ENCODE measurements at places on chromosomes 4 and X.

DNA sequence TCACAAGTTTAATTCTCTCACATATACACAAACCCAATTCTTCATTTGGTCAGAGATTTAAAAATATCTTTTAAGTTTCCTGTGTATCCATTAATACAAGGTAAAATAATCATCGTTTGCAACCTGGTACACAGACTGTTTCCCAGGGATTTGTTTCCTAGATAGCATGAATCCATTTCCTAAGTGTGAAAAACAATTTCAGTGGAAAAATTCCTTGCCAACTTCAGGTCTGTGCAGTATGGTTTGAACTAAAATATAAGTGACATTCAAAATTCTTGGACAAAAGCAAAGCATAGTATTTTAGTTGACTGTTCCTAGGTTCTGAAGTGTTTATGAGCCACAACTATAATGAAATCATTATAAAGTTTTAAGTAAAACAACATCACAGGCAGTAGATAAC, 24.4 kb downstream of the NAF1 start:
- no peak for DNase-seq

DNA sequence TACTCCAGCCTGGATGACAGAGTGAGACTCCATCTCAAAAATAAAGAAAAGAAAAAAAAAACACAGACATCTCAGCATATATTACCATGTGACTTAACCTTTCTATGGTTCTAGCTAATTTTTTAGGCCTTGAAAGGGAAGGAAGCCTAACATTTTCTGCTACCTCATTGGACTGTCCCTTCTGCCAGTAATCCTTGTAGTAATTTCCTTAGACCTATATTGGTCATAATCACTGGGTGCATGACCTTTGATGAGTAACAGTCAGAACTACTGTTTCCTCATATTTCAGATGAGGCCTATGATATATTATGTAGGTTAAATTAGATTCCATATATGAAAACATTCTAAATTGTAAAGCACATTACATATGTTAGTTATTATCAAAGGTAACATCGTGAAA, 9.6 kb downstream of the XIAP start:
- no peak for DNase-seq

DNA sequence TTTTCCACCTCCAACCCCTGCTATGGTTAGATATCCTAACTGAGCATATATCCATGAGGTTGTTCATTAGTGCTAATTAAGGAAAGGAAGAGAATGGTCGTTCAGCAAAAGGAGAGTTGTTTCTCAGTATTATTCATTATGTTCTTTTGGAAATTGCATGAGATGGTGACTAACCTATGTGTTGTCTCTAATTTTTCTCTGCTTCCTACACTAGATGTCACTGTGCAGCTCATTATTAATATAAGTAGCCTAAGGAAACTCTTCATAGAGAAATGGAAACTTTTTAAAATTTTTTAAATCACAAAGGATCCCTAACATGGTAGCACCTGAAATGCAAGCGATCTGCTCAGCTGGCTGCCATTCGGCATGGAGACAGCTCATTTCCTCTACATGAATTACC, 67.7 kb upstream of the FAM9A start:
- no peak for DNase-seq

- no peak for DNase-seq
These were observed 20.1 kb downstream of the SPON2 start for GRCh38 chr4:1152290-1152689.

GRCh38 chrX:22164770-22165388, 107.8 kb upstream of the CBLL2 start:
- no peak for DNase-seq

- DNase-seq: no peak
These were observed 37.7 kb upstream of the MTNR1A start for GRCh38 chr4:186592966-186593586.

- no peak for DNase-seq
These were observed 202.1 kb downstream of the ARHGAP24 start for GRCh38 chr4:85676850-85677590.

DNA sequence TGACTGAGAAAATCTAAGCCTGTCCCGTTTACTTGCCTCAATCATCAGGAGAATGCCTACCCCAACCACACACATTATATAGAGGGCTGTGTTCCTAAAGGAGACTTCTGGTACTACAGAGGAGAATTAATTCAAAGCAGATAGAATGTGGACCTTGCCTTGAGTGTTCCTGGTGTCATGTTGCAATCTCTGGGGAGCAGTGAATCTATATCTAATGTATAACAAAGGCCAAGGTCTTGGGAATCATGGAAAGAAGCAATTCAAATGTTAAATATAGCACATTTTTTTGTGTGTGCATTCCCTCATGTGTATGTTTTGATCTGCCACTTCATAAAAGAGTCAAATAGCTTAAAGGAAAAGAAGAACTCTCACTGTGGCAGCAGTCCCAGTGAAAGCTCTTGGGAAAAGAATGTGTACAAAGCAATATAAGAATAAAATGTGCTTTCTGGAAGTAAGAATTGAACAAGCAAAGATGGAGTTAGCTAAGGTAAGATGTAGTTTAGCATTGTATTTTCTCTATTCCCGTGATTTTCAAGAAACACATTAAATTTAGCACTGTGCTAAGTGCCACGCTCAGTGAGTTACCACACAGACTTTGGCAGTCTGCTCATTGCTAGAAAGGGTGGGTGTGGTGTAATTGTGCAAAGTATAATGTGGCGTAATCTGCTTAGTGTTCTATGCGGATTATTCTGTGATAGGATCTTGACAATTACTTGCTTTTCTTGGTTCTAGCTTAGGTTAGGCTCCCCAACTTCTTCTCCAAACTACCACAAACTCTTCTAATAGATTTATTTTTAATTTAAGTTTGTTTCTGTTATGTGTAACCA, 13.7 kb downstream of the ADH6 start:
- no peak for DNase-seq

GRCh38 chr4:156778606-156779005, 193.0 kb downstream of the PDGFC start:
- no peak for DNase-seq

- DNase-seq: no peak
These were observed 52.8 kb downstream of the FAM47C start for GRCh38 chrX:37060999-37061398.

DNA sequence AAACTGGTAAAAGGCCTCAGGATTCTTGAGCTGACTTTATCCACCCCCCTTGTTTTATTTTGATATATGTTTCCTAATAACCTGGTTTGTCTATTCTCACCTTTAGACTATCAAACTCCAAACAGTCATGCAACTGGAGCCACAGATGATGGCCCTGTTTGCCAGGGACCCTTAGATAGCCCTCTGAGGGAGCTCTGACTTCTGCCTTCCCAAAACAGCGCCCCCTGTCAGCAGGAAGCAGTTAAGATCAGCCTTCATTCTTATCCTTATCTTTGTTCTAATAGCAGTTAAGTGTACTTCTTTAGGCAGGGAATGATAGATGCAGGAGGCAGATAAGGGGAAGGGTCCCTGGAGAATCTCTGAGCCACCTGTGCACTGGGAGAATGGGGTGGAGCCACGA, 27.5 kb upstream of the CXCL13 start:
- DNase-seq: no peak

DNA sequence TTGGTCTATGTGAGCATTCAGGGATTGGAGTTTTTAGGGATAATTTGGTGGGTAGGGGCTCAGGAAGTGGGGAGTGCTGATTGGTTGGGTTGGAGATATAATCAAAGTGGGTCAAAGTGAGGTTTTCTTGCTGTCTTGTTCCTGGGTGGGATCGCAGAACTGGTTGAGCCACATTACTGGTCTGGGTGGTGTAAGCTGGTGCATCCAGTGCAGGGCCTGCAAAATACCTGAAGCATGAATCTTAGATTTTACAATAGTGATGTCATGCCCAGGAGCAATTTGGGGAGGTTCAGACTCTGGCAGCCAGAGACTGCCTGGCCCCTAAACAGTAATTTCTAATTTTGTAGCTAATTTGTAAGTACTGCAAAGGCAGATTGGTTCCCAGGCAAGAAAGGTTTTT, 665.6 kb upstream of the PRKX start:
- DNase-seq: no peak
